Amniotic stem cell (primary cell): ENCODE measurements at places on chromosomes 3 and 15.

DNA sequence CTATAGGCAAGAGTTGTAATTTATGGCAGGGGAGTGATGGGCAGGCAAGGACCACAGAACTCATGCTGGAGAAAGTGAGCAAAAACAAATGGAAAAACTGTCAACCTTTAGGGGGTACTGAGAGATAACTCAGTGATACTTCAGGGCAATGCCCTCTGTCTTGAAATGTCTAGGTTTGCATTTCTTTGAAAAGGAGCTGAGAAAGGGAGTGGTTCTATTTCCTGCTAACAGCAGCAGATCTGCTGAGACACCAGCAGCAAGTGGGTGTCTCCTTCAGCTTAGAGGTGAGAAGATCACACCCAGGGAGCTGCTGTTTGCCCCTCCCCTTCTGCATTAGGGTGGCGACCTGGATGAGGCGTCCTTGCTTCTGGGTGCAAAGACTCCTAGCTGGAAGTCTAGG lies 42.3 kb upstream of the XIRP1 start:
- DNase-seq = no peak

- DNase-seq = no peak
These were observed 459.4 kb upstream of the ROBO1 start for GRCh38 chr3:80227216-80227615.

- no peak for DNase-seq
These were observed 12.7 kb downstream of the TRPM1 start for GRCh38 chr15:31088672-31089367.

- DNase-seq = no peak
These were observed 169.5 kb upstream of the CNTN6 start for GRCh38 chr3:923161-923910.

- no peak for DNase-seq
These were observed 37.3 kb downstream of the ATP2B2 start for GRCh38 chr3:10467904-10468612.

GRCh38 chr15:71109905-71110304 lies 5.4 kb upstream of the THSD4 start:
- DNase-seq = no peak

DNA sequence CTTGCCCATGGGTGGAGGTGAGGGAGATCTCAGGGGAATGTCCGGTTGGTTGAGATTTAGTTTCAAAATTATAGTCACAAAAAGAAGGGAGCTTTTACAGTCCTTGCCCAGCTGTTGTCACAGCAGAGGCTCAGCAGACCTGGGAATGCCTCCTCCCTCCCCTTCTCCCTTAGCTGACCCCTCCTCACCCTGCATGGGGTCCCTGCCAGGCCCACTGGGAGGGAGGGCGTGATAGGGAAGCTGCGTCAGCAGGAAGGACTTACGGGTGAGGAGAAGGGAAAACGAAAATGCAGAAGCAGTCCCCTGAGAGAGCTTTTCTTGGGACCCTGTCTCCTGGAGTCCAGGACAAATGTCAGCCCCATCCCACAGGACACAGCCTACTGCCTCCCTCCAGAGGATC lies 18.9 kb downstream of the SCN5A start:
- DNase-seq = no peak

DNA sequence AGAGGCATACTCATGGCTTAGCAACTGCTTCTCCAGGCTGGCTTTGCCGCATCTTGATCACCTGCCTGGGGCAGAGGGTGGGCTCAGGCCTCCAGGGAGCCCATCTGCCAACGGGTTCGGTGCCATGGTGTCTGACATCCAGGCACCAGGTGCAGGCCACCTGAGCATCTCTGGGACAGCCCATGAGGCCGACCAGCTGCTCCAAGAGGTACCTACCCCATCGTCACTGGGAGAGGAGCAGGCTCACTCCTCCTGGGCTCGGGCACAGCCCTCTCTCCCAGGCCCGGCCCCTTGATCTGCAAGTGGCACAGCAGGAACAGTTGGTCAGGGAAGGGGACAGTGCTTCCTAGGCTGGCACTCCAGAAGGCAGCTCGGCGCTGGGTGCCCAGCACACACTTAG lies 21.9 kb downstream of the TPRA1 start:
- no peak for DNase-seq

DNA sequence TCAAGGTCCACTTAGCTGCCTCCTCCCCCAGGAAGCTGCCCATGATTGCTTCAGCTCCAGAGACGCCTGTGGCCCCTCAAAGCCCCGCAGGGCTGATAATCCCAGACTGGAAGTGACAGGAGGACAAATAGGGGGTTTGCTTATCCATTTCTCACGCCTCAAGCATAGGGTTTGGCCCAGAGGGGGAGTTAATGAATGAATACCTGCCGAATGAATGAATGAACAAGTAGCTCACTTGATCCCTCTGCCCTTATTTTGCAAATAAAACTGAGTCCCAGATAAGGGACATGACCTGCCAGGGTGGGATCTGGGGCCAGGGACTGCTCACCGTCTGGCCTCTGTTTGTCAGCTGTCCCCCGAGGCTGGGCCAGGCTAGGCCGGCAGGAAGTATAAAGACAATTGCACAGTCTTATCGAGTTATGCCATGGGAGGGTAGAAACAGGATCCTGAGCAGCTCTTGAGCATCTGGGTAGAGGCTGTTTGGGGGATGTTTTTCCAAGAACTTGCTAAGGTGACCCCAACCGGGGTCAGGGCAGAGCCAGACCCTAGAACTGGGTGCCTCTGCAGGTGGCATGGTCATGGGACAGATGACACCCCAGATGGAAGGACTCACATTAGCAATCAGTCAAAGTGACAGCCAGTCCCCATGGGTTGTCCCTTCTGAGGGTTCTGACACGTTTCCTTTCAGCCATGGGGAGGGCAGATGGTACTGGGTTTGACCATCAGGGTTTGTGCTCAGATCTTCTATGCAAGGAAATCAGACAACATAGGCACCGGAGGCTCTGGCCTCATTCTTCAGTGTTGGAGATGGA lies 45.0 kb downstream of the IQSEC1 start:
- no peak for DNase-seq

- no peak for DNase-seq
These were observed 573.6 kb upstream of the GRM7 start for GRCh38 chr3:6287088-6287875.

- DNase-seq = no peak
These were observed 131.8 kb downstream of the TPRG1 start for GRCh38 chr3:189303584-189303983.

- DNase-seq = no peak
These were observed 7.9 kb upstream of the DNAJC17 start for GRCh38 chr15:40815042-40815698.

DNA sequence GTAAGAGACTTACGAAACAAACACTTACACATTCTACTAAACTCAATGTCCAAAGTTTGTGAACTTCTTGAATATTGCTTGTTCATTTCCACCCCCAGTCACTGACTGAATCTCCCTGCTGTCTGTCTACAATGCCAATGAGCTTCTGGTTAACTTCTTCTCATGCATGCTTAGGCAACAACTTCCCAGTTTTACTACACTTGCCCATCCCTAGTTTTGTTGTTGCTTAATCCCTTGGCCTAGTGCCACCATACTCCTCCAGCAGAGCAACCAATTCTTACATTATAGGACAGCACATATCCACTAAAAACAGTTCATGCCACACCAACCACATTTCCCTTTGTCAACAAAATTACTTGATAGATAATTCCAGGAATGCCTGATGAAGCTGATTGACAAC lies 40.9 kb upstream of the CCR2 start:
- DNase-seq = no peak

- DNase-seq = no peak
These were observed 9.2 kb upstream of the SHC4 start for GRCh38 chr15:48972750-48973503.

DNA sequence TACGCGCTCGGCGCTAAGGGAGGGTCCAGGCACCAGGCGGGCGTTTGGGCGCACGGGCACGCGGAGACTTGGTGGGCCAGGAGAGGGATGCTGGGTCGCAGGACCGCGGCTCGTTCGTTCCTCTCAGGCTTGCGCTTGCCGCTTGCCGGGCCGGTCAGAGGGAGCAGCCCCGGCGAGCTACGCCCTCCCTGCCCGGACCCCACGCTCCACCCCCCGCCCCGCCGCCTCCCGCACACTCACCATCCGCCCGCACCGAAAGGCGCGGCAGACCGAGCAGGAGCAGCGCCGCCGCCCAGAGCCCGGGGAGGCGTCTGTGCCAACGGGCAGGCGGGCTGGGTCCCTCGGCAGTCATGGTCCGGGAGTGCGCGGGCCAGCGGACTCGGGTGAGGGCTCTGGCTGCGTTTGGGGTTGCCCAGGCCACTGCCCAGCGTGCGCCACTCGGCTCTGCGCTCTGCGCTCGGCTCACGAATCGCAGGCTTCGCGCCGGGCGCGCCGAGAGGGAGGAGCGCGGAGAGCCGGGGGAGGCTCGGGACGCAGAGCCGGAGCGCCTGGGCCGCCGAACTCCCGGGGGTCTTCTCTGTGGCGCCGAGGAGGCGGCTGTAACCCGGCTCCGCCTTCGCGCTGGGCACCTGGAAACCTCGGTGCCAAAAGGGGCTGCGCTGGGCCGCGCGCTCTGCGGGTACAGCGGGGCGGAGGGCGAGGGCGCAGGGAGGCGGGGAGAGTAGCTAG lies at the start of gene SUSD5:
TSS of gene SUSD5 (minus strand) at position 365 of the 729 bp plus-strand sequence. CDS start at position 352, 13 bp downstream.
- no peak for DNase-seq

- no peak for DNase-seq
These were observed 69.7 kb upstream of the CMSS1 start for GRCh38 chr3:99747915-99748314.

DNA sequence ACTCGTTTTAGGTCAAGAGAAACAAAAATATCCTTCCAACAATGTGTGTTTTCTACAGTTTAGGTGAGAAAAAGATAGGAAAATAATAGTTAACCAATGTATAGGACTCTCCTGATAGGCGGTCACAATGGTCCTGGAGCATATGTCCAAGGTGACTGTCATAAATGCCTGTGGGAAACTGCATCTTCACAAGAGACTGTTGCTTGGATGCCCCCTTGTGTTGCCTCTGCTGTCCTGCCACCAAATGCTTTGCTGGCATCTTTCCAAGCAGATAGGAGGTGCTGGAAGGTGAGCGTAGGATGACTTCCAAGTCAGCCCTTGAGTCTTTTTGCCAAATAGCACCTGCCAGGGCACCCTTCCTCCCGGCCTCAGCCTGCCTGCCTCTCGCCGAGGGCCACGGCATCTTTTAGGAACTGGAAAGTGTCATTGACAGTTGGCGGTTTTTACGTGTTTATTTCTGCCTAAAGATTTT lies 24.1 kb upstream of the SACM1L start:
- no peak for DNase-seq

- no peak for DNase-seq
These were observed 88.5 kb upstream of the MNS1 start for GRCh38 chr15:56553486-56553885.

- DNase-seq = no peak
These were observed 267.7 kb downstream of the XXYLT1 start for GRCh38 chr3:195003006-195003892.

GRCh38 chr3:69510481-69511030 lies 124.7 kb upstream of the FRMD4B start:
- no peak for DNase-seq

- DNase-seq = peak; percentile 13
These were observed 43.4 kb downstream of the ARMC8 start for GRCh38 chr3:138230525-138230924.

GRCh38 chr15:95059346-95059905 lies 828.1 kb downstream of the MCTP2 start:
- DNase-seq = no peak

GRCh38 chr15:96521386-96521785 lies 190.9 kb downstream of the NR2F2 start:
- DNase-seq = no peak

GRCh38 chr3:169497567-169498257 lies 165.8 kb downstream of the MECOM start:
- DNase-seq = peak; percentile 20

DNA sequence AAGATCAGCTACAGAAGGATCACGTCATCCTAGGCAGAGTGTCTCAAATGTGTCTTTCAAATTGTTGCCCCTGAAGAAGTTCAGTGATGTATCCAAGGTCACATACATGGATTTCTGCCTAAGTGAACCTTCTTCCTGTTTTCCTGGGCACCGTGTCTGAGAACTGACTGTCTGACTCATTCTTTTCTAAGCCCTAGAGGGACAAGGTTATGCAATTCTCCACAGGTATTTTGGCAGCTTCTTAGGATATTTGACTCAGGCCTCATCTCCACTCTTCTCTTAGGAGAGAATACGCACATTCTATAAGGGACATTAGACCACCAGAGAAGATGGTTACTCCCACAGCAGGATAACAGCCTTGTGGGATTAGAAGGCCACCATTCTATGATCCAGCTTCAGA lies 391.9 kb upstream of the THBS1 start:
- DNase-seq = peak; percentile 14

DNA sequence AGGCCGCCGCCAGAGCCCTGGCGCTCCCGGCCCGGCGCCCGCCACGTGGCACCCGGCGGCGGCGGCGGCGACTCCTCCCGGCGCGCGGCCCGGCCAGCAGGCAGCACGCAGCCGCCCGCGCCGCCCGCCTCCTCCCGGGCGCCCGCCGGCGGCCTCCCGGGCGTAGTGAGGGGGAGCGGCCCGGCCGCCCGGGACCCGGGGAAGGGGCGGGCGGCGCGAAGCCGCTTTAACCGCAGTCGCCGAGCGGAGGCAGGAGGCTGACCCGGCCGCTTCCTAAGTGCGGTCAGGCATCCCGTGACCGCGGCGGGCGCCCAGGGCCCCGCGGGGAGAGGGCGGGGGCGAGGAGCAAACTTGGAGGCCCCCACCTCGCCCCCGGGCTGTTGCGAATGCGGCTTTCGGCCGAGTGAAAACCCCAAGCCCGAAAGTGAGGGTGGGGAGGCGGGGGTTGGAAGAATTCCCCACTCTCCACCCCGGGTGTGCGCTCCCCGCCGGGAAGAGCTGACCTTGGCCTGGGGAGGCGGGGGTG lies 1.7 kb upstream of the HES1 start:
- DNase-seq = no peak

DNA sequence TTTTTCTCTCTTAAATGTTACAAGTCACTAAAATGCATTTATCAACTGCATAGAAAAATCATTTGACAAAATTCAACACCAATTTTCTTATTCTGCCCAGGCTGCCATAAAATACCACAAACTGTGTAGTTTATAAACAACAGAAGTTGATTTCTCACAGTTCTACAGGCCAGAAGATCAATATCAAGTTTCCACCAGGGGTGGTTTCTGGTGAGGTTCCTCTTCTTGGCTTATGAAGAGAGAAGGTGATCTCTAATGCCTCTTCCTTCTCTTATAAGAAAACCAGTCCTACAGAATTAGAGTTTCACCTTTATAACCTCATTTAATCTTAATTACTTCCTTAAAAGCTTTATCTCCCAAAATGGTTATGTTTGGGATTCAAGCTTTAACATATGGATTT lies 10.9 kb upstream of the CD200R1L start:
- DNase-seq = no peak

- no peak for DNase-seq
These were observed 24.6 kb downstream of the MYEF2 start for GRCh38 chr15:48153526-48153925.
